T-helper 1 cell (primary cell): ENCODE measurements at places on chromosomes 6 and 20.

DNA sequence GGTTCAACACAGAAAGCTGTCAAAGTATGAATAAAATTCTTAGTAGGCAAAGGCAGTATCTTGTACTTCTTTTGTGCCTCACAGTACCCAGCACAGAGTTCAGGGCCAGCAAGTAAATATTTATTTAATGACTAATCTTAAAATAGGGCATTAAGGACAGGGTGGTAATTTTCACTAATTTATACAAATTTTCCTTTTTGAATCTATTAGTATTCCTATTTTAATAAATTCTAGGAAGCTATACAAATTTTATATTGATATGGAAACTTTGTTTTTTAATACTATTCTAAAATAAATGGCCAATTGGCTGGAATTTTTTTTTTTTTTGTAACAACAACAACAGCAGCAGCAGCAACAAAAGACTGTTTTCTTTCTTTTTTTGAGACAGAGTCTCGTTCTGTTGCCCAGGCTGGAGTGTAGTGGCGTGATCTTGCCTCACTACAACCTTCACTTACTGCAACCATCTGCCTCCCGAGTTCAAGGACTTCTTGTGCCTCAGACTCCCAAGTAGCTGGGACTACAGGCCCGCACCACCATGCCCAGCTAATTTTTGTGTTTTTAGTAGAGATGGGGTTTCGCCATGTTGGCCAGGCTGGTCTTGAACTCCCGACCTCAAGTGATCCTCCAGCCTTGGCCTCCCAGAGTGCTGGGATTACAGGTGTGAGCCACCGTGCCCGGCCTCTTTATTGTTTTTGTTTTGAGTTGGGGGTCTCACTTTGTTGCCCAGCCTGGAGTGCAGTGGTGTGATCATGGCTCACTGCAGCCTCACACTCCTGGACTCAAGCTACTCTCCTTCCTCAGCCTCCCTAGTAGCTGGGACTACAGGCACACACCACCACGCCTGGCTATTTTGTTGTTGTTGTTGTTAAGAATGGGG, 85.2 kb downstream of the FKBP5 start:
- no peak for DNase-seq

DNA sequence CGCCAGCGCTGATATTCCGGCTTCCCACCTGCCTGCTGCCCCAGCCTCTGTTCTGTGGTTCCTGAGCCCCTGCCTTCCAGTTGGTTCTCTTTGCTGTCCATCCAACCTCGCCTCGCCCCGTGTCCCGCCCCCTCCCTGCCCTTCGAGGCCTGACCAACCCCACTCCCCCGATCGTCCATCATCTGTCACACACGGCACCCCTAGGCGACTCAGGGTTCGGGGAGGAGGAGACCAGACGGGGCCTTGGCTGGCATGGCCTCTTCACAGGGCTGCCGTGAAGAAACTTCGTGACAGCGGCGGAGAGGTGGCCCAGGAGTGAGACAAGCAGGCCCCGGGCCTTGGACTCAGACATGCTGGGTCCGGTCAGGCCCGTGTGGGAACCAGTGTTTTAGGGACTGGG, 226.1 kb downstream of the QKI start:
- no peak for DNase-seq

GRCh38 chr20:56606174-56606945, 22.7 kb upstream of the TFAP2C start:
- DNase-seq: no peak

DNA sequence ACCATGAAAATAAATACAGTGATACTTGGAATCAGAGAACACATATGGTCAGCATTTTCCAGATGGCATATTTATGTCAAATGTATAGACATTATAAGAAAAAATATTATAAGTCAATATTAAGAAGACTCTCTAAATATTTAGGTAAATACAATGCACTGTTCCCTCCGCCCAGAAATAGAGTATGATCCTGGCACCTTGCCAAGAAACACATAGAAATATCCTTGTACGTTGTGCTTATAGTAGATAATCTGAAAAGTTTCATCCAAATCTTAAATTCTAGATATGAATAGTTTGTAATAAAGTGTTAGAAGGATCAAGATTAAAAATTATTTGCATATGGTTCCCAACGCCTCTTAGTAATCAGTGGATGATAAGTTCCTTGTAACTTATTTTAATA, 645.8 kb upstream of the GJE1 start:
- no peak for DNase-seq

- DNase-seq: no peak
Measured at GRCh38 chr20:59400708-59401107, 100.3 kb downstream of the EDN3 start.

GRCh38 chr6:16706911-16707783, 54.1 kb downstream of the ATXN1 start:
- no peak for DNase-seq

- no peak for DNase-seq
Measured at GRCh38 chr20:45776931-45777330, 14.8 kb downstream of the WFDC3 start.

DNA sequence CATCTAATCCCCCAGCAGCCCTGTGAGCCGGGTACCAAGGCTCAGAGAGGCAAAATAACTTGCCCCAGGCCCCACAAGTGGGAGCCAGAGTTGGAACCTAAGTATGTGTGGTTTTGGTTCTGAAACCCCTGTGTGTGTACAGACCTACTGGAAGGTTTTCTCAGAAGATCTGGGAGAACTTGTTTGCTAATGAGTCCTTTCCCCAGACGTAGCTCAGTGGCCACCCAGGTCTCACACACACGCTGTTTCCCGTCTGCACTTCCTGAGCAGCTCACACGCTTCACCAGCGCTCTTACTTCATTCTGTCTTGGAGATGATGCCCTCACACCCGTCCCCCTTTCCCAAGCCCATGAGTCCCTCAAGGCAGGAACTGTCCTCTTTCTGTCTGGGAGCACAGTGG, 8.2 kb downstream of the CCN5 start:
- no peak for DNase-seq

GRCh38 chr6:49721297-49721696, 8.0 kb upstream of the CRISP2 start:
- DNase-seq: no peak

DNA sequence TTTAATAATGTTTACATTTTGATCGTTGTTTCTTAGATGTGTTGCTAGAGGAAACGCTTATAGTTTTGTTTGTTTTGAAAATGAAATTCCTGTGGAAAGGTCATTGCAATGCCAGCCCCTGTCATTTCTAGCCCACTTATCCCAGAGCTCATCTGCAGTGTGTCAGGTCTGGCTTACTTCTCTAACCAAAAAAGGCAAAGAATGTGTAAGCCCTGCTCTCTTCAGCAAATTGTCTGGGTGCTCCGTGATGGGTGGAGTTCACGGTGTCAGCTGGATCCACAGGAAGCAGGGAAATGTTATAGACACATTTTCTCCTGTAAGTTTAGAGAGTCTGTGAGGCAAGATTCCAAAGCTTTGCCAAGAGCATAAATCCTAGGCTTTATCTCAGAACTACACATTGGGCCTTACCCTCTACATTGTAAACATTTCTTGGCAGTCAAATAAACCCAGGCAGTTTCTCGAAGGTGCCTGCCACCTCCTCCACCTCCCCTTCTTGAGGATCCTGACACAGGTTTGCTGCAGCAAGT, 50.9 kb downstream of the RPRD1B start:
- no peak for DNase-seq

GRCh38 chr6:44696686-44697085, 309.2 kb downstream of the CDC5L start:
- no peak for DNase-seq

DNA sequence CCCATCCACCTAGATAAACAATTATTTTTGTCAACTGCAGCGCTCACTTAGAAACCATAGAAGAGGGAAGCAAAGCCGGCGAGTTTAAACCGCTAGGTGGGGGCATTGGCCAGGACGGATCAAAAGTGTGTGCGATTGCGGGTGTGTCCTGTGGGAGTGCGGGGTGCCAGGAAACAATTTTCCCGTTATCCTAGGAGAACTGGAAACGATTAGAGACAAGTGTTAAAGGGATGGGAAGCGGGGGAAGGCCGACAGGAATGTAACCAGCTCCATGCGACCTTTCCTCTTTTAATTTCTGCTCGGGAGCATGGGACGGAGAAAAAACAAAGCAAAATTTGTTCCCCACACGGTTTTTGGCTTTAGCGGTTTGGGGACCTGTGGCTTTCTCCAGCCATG, 2.8 kb upstream of the HTR1B start:
- peak; percentile 8 for DNase-seq

DNA sequence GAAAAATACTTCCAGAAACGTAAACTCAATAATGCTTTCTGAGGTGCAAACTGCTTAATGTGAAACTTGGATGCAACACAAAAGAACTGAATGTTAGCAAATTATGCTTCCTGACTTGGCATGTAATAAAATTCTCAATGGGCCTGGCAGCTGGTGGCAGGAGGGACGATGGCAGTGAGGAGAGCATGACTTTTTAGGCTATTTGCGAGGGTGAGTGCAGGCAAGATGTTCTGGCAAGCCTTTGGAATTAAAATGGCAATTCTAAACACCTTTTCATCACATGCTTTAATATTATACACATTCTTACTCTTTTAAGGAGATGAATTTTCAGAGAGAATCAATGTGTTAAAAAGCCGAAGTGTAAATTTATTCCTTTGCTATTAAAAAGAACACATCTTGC, 224.8 kb upstream of the CDH4 start:
- no peak for DNase-seq

GRCh38 chr6:27514906-27515495, 42.1 kb upstream of the ZNF184 start:
- no peak for DNase-seq

DNA sequence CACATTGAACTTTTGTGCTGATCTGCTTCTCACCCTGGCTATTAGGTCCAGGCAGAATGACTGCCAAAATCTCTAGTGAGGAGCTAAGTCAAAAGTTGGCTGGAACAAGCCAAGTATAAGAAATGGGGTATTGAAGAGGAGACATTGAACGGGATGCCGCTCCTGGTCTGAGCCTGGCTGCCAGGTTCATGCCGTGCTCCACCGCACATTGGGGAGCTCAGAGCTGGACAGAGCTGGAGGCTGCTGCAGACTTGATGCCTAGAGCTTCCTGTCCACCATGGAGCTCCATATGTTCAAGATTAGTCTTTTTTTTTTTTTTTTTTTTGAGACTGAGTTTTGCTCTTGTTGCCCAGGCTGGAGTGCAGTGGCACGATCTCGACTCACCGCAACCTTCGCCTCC, 4.1 kb upstream of the IFT52 start:
- DNase-seq: no peak
